ENCODE measurements at places on chromosomes 7 and 10. TPM values are rescaled to one million over a fixed set of nuclear protein-coding genes. Genes with fewer than 3 reads are reported as not detected.

DNA sequence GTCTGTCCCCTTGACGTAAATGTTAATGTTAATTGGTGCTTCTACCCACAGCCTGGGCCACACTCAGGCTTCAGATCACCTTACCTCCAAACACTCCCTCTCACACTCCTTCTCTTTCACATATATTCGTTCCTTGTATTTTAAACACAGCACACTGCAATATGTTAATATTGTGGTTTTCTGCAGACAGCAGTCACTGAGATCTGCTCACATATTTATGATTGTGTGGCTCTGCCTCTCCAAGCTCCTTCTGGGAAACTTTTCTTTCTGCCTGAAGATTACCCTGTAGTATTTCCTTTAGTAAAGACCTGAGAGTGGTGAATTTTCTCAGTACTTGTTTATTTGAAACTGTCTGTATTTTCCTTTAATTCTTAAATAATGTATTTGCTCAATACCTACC, 104.7 kb downstream of the VWC2 start:
- no peaks in the 10 kb centered on the region for H3K36me3 ChIP-seq
- H3K4me1 ChIP-seq = no peaks in the 10 kb centered on the region
- no peak overlapping the region for H3K27ac ChIP-seq
- no peak for DNase-seq
- no peaks in the 10 kb centered on the region for H3K27me3 ChIP-seq

- no peak overlapping the region for H3K4me3 ChIP-seq
- DNase-seq = no peak
- no peaks in the 10 kb centered on the region for H3K36me3 ChIP-seq
- no peak overlapping the region for H3K27ac ChIP-seq
- H3K4me1 ChIP-seq = no peaks in the 10 kb centered on the region
Measured at GRCh38 chr7:31933481-31933880, 136.7 kb downstream of the PDE1C start.

DNA sequence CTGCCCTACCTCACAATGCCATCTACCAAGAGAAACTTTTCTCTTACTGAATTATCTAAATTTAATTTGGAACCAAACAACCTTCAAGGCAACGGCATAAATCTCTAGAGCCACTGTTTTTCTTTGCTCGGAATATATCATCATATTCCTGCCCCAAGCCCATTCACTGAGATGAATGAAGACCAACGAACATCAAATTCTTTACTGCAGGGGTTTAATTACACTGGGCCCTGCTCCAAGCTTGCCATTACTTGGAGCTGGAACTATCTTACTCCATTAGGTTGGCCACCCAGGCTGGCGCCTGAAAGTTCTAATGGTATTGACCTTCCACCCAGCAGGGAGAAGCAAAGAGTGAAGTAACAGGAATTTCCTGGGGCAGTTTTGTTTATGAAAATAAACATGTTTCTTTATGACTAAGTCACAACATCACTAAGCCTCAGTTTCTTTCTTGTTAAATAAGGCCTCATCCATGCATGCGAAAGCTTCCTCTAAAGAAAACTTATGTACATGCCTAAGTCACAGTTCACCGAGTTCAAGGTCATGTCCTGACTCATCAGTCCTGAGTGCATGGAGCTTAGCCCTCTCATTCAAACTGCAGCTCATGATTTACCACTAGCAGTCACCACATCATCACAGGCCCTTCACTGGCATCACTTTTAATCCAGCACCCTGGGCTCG, 42.1 kb upstream of the ANAPC16 start:
- no peak overlapping the region for H3K27ac ChIP-seq
- H3K27me3 ChIP-seq = no peaks in the 10 kb centered on the region
- no peak for DNase-seq
- no peak overlapping the region for H3K4me3 ChIP-seq
- no peaks in the 10 kb centered on the region for H3K4me1 ChIP-seq

DNA sequence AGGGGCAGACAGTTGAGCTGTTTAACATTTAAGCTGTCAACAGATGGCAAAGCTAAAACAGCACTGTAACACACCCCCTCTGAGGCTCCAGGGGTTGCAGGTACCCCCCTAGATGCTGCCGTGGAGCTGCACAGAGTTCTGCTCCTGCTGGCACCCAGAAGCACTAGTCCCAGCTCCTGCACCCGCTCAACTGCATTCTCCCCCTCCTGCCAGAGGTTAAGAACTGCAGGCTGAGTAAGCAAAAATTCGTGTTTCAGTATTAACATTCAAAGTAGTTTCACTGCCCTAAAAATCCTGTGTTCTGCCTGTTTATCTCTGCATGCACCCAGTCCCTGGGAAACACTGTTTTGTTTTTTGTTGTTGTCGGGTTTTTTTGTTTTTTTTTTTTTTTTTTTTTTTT, 790.8 kb upstream of the KCND2 start:
- no peaks in the 10 kb centered on the region for H3K4me1 ChIP-seq
- no peak for DNase-seq
- H3K27ac ChIP-seq = no peak overlapping the region
- H3K4me3 ChIP-seq = no peak overlapping the region
- no peaks in the 10 kb centered on the region for H3K36me3 ChIP-seq

EGR2 gene
- 0.22 TPM for polyA plus RNA-seq

Measured in CD4-positive, alpha-beta memory T cell (primary cell).